Spinal cord (tissue), 10 donors: ENCODE measurements at places on chromosomes 4 and X.

DNA sequence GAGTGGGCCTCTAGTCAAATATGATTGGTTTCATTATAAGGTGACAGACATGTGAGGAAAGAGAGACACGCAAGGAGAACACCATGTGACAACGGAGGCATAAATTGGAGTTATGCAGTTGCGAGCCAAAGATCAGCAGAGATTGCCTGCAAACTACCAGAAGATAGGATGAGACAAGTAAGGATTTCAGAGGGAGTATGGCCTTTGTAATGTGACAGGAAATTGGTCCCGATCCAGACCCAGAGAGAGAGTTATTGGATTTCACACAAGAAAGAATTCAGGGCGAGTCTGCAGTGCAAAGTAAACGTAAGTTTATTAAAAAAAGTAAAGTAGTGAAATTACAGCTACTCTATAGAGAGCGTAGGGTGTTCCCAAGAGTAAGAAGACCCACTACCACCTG is 35.7 kb upstream of the NDST4 start:
- DNase-seq: no peak

- no peak for DNase-seq
Measured at GRCh38 chr4:687971-688853, 739 bp downstream of the SLC49A3 start.

DNA sequence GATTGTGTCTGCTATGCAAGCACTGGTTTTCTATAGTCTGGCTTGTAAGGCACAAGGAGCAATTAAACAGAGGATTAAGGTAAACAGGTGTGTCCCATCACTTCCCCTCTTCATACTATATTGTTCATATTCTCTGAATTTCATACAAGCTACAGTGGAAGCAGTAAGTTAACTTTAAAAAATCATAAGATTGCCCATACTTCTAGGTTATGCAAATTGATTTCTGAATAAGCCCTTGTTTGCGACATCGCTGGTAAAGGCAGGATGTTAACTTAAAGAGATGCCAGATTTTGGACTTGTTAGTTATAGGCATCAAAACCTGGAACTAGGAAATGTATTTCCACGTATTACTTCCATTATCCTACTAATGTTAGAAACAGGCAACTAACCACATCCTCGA is 1.0 kb upstream of the TMEM131L start:
- no peak for DNase-seq

- no peak for DNase-seq
Measured at GRCh38 chrX:148836741-148837140, 336.3 kb downstream of the AFF2 start.

DNA sequence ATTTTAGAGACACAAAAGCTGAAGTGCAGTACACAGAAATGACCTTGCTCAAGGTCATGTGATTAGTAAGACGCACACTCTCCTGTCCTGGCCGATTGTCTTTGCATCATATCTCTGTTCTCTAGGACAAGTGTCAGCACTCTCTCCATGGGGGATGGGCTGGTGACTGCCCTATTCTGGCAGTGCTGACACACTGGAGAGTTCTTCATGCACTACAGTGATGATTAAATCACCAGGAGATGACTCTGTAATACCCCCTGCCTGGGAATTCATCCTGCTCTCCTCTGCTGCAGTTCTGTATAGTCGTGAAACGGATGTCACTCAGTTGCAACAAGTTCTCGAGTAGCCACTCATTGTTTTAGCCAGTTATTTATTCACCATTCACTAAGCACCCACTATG is 5.3 kb upstream of the SHISA3 start:
- no peak for DNase-seq

DNA sequence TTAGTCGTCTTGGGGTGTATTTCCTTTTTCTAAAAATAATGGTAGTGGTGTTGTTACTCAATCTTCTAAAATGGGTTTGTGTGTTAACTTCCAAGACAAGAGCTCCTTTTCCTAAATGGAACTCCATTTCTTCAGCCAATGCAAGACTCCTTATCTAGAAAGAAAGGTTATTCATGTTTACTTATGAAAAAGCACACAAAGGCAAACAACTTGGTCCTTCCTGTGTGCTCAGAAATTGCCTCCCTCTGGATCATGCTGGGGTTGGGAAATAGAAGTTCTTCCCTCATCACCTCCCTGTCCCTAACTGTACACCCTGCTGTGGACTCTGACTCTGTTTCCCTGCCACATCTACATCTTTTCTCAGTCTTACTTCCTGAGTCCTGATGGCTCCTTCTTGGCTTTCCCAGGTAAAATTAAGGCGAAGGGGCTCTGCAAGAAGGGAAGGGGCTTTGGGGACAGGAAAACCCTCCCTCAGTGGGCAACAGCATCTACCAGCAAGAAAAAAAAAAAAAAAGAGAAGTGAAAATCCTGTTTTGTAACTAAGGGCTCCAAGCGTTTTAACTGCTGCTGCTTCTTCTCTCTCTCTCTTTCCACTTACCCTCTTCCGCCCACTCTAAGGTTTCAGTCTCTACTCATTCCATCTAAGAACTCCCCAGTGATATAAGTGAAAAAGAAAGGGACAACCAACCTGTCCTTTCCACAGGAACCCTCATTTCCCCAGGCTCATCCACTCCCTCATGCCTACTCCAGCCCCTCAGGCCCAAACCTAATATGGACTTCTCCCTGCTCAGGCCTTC is 19.8 kb upstream of the TASL start:
- no peak for DNase-seq

DNA sequence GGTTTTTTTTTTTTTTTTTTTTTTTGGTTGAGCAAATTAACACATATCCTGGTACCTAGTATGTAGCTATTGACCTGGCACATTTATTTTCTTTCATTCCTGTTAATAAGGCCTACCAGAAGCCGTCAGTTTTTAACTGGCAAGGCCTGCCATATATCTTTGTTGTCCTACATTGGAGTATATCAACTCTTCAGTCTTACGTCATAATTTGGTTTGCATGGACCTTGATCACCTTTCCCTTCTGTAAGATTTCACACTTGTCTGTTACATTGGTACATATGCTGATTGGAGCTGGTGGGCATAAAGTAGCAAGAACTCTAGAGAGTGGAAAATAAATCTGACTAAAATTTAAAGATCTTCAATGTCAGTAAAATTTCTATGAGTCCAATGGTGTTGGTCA is 1658.0 kb downstream of the C4orf33 start:
- DNase-seq: no peak

- no peak for DNase-seq
Measured at GRCh38 chrX:103556963-103557612, 28.2 kb upstream of the TCEAL4 start.
